ENCODE measurements at places on chromosomes 13 and 19.

DNA sequence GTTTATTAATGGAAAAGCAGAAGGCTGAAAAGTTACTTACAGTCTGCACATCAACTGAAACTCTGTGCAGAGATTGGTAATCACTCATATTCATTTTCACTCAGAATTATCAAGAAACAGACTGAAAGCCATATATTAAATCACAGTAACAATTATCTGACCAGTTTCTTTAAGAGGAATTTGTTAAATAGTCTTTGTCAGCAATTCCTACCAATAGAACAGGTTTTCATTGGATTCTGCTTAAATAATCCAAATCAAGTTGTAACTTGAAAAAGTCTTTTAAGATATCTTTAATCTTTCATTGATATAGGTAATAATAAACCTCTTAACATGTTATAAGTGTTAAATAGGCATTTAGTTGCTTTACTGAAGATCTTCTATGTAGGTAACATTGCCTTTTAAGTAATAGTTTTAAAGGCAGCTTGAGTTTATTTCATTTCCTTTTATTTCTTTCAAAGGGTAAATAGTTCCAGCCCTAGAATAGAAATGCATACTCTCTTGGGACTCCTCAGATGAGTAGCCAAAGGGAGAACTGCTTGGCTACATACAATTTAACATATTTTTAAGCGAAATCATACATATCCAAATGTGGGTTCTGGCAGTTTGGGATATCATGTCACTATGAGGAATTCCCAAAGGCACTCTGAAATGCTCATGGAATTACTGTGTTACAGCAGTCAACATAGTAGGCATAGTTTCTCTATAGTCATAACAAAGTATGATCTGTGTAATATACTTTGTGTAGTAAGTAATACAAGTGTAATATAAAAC, 326.0 kb upstream of the SPRY2 start:
- DNase-seq, result no peak

- DNase-seq, result no peak
Observed at GRCh38 chr19:12944104-12944674, 1.5 kb upstream of the RAD23A start.

DNA sequence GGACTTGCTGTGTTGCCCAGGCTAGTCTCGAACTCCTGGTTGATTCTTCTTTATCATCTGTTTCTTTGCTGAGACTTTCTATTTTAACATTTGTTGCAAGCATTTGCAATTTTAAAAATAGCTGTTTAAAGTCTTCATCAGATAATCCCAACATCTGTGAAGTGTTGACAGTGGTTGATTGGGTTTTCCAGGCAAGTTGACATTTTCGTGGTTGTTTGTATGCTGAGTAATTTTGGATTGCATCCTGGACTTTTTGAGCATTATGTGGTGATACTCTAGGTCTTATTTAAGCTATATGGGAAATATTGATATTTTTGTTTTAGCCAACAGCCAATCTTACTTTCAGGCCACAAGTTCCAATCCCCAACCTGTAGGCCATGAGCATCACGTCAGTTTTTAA, 25.1 kb downstream of the AP1M1 start:
- DNase-seq, result no peak

- no peak for DNase-seq
Observed at GRCh38 chr13:39631307-39631706, 24.2 kb upstream of the COG6 start.

DNA sequence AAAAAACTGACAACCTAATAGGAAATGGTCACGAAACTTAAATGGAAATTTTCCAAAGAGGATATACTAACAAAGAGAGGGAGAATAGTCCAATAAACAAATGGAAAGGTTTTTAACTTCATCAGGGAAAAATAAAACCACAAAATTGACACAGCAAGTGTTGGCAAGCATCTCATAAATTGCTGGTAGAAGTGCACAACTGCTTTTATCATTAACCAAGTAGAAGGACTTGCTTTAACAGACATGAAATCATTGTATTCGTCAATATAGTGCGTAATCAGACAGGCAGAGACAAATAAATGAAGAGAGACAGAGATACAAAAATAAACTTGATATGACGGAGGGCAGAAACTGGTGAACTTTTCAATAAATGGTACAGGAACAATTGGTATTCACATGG, 7.4 kb downstream of the TGDS start:
- no peak for DNase-seq

DNA sequence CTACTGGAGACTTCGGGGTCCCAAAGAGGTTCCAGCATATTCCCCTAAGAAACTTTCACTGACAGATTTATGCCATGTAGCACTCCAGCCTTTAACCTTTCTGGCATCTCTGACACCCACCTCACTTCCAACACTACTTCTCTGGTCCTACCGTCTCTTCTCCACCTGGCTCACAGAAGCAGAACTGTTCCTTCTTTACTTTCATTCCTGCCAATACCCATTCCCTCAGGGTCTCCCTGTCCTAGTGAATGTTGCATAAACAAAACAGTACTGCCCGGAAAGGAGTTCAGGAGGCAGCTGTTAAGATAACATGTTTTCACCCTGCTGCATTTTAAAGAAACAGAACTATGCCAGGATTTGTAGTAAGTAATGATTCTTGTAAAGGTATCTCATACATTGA, 136.0 kb upstream of the MIR17HG start:
- no peak for DNase-seq

- no peak for DNase-seq
Observed at GRCh38 chr19:5805462-5806132, 730 bp downstream of the NRTN start.

DNA sequence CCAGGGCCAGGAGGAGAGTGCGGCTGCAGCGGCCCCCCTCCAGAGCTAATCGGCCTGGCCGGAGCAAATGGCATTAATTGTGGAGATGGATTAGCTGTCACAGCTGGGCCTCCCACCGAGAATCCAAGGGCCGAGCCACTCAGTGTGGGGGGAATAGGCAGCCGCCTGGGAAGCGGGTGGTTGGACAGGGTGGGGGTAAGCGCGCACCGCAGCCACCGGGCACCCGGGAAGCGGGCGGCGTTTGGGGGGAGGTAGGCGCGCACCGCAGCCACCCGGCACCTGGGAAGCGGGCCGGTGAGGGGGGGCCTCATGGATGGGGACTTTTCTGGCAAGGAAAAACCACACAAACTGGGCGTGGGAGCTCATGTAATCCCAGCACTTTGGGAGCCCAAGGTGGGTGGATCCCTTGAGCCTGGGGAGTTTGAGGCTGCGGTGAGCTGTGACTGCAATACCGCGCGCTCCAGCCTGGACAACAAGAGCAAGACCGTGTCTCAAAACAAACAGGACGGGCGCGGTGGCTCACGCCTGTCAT, 9.7 kb downstream of the R3HDM4 start:
- DNase-seq, result no peak

DNA sequence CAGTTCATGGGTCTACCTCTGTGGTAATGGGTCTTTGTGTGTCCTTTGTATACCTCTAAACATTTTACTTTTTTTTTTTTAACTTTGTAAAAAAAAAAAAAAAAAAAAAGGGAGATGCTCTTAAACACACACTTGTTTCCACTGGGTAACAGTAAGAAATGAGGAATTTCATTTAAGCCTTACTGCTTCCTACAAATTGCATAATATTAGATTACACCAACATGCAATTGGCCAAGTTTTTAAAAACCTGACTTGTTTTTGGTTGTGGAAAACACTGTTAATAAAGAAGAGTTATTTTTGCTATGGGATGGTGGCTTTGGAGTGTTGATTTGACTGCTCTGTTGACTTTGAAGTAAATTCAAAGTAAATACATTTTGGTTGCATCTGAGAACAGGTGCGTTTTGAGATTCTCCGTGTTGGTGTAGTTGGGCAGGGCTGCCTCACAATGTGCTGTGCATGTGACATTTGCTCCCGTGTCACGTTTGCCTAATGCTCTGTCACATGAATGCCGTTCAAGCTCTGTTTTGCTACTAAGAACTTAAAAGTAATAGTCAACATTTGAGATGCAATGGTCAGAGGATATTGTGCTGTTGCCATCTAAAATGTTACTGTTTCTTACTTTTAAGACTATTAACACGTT, 202.4 kb downstream of the LMO7 start:
- DNase-seq, result no peak

GRCh38 chr13:74063533-74064100, 70.6 kb downstream of the KLF12 start:
- DNase-seq, result no peak

DNA sequence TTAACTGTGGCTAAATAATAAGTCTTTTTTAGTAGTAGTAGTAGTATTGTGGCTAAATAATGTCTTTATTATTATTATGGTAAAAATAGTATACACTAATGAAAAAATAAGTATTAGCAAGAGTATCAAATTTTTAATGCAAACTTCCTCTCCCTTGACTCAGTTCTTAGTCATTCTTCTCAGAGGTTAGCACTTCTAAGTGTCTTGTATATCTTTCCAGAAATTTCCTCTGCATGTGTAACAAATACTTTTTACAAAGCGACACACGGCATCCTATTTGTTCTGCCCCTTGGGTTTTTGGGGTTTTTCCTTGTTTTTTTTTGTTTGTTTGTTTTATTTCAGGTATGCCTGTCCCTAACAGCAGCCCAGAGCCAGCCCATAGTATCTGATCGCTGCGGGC, 20.9 kb downstream of the SIN3B start:
- no peak for DNase-seq

DNA sequence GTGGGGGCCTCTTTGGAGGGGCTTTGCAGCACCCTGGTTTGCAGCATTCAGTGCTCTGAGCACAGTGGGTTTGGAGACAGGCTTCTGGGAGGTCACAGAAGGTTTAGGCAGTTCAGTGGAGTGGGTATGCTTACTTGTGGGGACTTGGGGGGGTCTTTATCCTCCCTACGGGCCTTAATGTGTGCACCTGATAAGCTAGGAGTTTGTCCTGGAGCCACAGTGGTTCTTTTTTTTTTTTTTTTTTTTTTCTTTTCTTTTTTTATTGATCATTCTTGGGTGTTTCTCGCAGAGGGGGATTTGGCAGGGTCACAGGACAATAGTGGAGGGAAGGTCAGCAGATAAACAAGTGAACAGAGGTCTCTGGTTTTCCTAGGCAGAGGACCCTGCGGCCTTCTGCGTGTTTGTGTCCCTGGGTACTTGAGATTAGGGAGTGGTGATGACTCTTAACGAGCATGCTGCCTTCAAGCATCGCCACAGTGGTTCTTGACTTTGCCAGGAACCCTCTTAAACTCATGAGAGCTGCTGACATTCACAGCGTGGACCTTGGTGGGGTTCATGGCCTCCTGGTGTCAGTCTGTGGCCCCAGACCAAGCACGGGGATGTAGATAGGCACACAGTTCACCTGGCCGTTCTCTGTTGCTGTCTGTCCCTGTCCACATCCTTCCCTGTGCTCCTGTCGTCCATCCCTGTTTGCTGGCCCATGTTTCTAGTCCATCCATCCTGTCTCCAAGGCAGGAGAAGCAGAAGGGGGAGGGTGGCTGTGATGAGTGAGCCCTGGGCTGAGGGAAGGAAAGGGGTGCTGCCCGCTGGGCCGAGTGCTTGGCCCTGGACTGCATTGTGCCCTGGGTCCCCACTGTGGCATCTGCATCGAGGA, 2.7 kb downstream of the EGLN2 start:
- no peak for DNase-seq

DNA sequence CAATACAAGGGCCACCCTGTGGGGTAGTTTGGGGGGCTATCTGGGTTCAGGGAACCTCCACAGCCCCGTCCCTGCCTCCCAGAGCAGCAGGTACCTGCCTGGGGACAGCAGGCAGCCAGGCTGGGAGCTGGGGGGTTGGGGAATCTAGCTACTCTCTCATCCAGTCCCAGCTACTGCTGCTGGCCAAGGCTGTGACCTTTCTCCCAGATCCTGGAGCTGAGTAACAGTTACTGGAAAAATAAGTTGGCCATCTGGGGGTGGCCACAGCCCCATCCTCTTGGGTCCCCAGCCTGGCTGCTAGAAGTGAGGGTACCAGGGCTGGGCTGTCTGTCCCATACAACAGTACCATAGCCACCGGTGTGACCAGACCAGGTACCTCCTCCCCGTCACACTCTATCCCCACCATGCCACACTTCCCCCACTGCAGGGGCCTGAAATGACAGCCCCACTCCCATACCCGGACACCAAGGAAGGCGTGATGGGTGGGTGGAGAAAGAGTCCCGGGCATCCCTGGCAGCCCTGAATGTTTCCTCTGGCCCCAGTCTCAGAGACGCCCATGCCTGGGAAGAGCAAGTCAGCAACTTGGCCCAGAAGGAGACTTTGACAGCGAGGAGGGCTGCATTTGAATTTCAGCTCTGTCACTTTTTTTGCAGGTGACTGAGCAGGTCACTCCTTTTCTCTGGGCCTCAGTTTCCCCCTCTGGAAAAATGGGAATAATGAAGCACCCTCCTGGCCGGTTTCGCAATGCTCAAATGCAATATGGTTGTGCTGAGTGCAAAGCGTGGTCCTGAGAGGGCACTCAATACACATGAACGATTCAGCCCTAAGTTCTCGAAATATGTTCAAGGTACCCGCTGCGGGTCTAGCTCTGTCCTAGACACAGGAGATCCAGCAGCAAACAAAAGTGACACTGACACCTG, 30.7 kb upstream of the NFIC start:
- no peak for DNase-seq

Measured in retinal pigment epithelial cell (primary cell).